ENCODE measurements at places on chromosomes 1 and 21.

DNA sequence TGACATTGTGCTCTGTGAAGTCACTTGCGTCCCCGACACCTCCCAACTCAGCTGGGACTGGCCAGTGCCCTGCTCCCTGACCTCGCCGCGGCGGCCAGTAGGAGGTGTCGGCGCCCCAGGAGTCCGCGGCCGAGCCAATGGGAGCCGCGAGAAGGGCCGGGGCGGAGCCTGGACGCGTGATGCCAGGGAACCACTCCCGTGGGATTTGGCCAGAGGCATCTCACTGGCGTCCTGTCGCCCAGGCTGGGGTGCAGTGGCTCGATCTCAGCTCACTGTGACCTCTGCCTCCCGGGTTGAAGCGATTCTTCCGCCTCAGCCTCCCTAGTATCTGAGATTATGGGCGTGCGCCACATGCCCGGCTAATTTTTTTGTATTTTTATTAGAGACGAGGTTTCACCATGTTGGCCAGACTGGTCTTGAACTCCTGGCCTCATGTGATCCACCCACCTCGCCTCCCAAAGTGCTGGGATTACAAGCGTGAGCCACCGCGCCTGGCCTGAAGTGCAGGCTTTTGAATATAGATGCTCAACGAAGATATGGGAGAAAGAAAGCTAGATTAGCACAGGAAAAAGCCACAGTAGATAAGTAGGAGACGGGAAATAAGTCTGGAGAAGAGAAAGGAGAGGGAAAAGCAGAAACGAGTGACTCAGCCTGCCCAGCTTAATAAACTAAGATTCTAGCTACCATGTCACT is 38.0 kb downstream of the ZBTB8OS start:
- no peak overlapping the region for H3K27ac ChIP-seq
- DNase-seq: peak; percentile 54
- H3K4me3 ChIP-seq: peak overlapping the region; percentile 62

- no peak overlapping the region for H3K27ac ChIP-seq
- no peaks in the 10 kb centered on the region for H3K36me3 ChIP-seq
- H3K27me3 ChIP-seq: no peaks in the 10 kb centered on the region
- no peaks in the 10 kb centered on the region for H3K4me1 ChIP-seq
Measured at GRCh38 chr1:85149805-85150204, 51.0 kb downstream of the SYDE2 start.

DNA sequence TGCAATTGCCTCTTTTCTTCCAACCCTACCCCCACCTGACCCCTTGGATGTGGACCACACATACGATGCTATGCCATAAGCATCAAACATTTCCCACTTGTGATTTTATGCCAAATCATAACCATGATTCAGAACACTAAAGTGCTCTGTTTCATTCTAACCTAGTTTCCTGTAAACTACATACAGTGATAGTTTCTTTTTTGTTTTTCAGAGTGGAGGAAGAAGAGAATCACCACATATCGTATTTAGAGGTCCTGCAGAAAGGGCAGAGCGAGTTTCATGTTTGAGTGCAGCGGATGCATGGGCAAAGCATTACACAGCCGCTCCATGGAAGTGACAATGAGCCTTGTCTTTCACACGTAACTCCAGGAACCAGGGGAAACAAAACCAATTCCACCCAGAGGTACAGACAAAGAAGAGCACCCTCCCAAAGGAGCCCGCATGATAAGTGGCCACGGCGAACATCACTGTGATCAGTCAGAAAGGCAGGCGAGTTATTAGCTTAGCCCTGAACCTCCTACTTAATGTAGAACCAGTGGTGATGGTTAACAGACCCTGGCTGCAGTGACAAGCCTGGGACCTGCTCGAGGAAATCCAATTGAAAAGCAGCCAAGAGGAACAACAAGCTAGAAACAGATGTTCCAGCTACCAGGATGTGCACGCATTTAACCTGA is 64.0 kb upstream of the ZNF281 start:
- H3K36me3 ChIP-seq: no peaks in the 10 kb centered on the region
- H3K4me1 ChIP-seq: no peaks in the 10 kb centered on the region
- no peak overlapping the region for H3K27ac ChIP-seq
- DNase-seq: no peak

DNA sequence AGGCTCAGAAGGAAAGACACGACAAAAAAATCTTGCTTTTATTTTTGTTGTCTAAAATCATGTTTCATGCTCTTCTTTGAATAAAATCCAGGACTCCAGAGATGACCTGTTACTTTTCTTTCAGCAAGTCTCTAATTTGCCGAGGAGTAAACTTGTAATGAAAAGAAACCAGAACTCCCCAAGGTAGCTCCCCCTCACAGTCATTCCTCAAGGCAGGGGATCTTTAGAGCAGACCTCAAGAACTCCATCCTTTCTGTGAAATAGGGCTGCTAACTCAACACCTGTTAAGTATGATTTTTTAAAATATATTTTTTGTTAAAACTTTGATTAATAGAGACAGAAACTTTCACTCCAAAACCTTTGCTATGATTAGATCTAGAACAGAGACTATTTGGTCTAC is 82.7 kb upstream of the ABCD3 start:
- H3K27me3 ChIP-seq: no peaks in the 10 kb centered on the region
- no peak overlapping the region for H3K4me3 ChIP-seq
- H3K4me1 ChIP-seq: no peaks in the 10 kb centered on the region

GRCh38 chr1:212917858-212918257 is 32.5 kb upstream of the VASH2 start:
- H3K4me3 ChIP-seq: no peak overlapping the region
- DNase-seq: no peak
- no peaks in the 10 kb centered on the region for H3K36me3 ChIP-seq
- H3K27ac ChIP-seq: no peak overlapping the region
- H3K27me3 ChIP-seq: no peaks in the 10 kb centered on the region
